Fibroblast of the aortic adventitia (primary cell): ENCODE measurements at places on chromosomes 7 and 10.
A peak's percentile ranks its signal among the peaks of the same experiment; 100 is the strongest.

GRCh38 chr7:28572321-28573058 lies 160.2 kb downstream of the CREB5 start:
- no peak for DNase-seq

- no peak for DNase-seq
These were observed 71.3 kb upstream of the VWC2 start for GRCh38 chr7:49702099-49702498.

- peak; percentile 49 for DNase-seq
These were observed 12.4 kb downstream of the CALY start for GRCh38 chr10:133324198-133324792.

DNA sequence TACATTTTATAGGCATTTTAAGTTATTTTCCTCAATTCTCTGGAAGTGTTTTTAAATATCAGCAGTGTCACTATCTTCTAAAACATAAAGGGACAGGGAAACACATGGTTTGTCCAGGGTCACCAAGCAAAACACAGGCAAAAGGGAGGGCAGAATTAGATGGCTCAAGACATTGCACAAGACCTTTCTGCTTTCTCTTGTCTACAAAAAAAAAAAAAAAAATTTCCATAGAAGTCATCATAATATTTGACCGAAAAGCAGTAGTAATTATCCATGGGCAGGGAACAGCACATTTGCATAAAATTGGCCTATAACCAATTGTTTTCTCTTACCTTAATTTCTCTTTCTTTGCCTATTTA lies 703.1 kb upstream of the FZD8 start:
- DNase-seq: no peak

- DNase-seq: peak; percentile 79
These were observed 38.6 kb downstream of the MAGI2 start for GRCh38 chr7:79414910-79415309.

DNA sequence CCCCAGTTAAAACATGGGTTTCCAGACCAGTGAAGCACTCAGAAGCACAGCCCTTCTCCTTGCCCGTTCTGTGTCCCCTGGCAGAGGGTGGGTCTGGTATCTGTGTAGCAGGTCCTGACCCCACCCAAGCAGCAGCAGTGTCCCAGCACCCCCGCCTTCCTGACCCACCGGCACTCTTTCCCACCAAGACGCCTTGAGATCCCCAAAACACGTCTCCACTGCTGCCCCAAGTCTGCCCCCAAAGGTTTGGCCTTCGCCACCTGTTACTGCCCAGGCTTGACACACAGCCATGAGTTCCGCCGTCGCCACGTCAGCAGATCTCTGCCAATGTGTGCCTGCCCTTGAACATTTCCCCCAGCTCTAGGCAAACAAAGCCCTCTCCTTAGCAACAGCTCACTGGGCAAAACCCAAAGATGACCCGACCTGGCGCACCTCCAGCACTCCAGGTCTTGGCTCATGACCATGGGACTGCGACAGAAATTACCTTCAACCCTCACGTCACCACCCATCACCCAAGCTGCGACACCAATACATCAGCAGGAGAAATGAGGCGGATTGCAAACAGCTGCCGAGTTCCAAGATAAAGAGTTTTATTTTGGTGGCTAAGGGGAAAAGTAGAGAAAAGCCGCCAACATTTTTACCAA lies 75.6 kb downstream of the CTBP2 start:
- DNase-seq: peak; percentile 55

- no peak for DNase-seq
These were observed 38.8 kb downstream of the SLC29A3 start for GRCh38 chr10:71357792-71358265.

- peak; percentile 19 for DNase-seq
These were observed 295.9 kb downstream of the TNS3 start for GRCh38 chr7:47285860-47286491.

DNA sequence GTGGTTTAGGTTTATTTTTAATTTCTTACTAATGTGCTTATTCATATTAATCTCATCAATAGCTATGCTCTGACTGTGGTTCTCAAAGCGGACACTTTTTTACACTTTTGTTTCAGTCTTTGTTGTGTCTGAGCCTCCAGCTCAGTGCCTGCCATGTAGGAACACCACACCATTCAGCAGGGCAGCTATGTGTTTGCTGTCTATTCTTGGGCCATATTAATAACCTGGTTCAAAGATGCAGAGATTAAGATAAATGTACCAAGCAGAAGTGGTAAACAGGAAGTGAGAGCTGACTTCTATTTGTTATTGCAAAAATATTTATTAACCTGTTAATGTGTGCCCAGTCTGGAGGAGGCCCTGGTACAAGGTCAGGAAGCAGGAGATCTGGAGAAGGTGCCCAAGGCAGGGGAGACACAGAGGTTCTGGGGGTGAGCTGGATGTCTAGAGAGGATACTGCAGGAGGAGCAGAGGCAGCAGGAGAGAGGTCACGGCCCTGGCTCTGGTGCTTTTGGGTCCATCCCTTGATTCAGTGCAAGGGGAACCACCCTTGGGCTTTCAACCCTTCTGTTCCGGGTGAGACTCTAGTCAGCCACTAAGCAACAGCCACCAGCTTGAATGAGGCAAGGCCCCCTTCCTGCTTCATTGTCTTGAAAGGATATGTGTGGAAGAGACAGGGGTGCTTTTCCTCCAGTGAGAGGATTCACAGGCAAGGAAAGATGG lies 1.9 kb downstream of the TBXAS1 start:
- DNase-seq: no peak

GRCh38 chr7:129434675-129435318 lies 565 bp downstream of the STRIP2 start:
- DNase-seq: peak; percentile 14

GRCh38 chr10:101233863-101234262 lies 4.6 kb upstream of the LBX1 start:
- no peak for DNase-seq

DNA sequence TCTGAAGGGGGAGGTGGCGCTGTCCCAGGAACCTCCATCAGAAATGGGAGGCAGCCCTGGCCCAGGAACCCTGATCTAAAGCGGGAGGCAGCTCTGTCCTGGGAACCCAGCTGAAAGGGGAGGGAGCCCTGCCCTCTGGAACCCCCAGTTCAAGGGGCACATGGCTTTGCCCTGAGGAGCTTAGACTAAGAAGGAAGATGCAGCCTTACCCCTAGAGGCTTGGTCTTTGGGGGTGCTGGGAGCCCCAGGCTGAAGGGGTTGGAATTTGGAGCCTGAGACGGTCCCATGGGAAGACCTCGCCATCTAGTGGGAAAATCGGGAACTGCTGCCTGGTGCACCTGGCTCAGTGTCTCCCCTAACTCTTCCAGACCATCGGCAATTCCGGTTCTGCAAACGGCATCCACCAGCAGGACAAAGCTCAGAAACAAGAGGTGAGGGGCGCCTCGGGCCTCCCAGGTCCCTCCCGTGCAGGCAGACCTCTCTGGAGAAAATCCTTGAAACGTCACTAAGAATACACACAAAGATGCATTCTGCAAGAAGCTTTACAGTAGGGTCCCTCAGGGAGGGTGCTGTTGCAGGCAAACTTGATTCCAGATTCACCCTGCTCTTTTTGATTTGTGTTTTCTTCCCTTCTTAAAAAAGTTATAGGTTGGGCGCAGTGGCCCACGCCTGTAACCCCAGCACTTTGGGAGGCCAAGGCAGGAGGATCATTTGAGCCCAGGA lies 52.4 kb upstream of the GTF2IRD1 start:
- peak; percentile 62 for DNase-seq

DNA sequence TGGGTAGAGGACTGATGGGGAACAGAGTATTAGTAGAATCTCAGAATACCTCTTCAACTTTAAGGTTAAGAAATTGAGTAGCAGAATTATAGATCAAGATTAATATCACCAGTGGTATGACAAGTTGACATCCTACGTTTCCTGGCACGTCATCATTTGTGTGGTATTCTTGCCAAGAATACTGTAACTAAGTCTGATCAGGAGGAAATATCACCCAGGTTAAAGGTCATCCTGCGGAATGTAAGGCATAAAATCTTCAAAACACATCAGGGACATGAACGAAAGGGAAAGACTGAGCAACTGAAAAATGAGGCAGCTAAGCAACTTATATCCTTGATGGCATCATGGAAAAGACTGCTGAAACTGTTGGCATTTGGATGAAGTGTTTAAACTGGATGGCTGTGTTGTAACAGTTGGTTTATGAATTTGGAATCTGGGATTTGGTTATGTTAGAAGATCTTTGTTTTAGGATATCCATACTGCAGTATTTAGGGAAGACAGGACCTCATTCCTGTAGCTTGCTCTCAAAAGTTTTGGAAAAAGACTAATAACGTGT lies 86.1 kb downstream of the TRIM24 start:
- no peak for DNase-seq

- peak; percentile 39 for DNase-seq
These were observed 6.4 kb downstream of the CDCA7L start for GRCh38 chr7:21939136-21939857.

GRCh38 chr7:30479202-30480120 lies 877 bp upstream of the NOD1 start:
- peak; percentile 58 for DNase-seq

GRCh38 chr10:7533657-7534479 lies 123.0 kb upstream of the SFMBT2 start:
- no peak for DNase-seq

- DNase-seq: no peak
These were observed 162.2 kb upstream of the BMPER start for GRCh38 chr7:33742999-33743587.

GRCh38 chr7:135799881-135800280 lies 51.3 kb upstream of the FAM180A start:
- no peak for DNase-seq

- DNase-seq: no peak
These were observed 216.7 kb upstream of the RNF32 start for GRCh38 chr7:156423876-156424275.

DNA sequence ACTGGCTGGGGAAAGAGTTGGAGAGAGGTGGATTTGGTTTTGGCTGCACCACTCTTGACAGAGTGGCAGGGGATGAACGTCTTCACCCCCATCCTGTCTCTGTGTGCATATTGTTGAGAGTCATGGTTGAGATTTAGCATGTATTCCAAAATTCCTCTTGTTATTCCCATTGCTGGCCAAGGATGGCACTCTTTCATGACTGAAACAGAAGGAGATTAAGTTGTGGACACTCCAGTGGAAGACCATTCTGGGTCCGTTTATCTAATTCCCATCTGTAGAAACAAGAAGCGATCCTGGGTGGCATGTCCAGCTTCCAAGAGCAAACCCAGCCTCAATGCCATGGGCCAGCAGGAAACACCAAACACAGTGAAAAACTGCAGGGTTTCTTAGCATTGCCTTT lies 469.0 kb upstream of the IGFBP3 start:
- no peak for DNase-seq

- no peak for DNase-seq
These were observed 1.0 kb downstream of the NT5C2 start for GRCh38 chr10:103192089-103192450.

DNA sequence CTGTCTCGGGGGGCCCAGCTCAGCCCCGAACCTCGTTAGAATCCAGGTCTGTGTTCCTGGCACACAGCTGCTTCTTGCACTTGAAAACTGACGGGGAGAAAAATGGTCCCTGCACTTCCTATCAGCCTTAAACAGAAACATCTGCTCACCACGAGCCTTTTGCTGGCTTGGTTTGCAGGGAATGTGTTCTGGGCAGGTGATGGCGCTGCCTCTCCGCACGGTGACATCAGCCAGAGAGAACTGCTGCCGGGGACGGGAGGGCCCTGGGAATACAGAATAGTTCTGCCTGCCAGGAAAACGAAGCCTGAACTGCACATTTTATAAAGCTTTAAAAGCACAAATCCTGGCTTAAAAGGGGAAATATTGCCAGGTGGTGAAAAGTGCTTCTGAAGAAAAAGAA lies 622.5 kb downstream of the TYW1 start:
- DNase-seq: no peak

DNA sequence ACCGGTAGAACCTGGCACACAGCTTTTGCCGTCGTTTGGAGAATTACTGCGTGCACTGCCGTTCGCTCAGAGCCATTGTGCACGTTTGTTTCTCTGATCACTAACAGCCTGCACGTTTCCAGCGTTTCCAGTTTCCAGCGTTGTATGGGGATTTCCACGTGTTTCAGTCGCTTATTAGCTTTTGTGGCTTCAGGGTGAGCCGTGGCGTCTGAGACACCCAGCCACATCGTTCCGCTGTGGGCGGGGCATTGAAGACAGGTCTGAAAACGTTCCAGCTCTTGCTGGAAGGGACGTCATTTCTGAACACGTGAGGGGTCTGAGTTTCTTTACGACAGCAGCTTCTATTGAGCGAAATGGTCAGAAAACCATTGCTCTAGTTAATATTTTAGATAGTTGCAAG lies 164.8 kb downstream of the DNAJB6 start:
- DNase-seq: no peak

DNA sequence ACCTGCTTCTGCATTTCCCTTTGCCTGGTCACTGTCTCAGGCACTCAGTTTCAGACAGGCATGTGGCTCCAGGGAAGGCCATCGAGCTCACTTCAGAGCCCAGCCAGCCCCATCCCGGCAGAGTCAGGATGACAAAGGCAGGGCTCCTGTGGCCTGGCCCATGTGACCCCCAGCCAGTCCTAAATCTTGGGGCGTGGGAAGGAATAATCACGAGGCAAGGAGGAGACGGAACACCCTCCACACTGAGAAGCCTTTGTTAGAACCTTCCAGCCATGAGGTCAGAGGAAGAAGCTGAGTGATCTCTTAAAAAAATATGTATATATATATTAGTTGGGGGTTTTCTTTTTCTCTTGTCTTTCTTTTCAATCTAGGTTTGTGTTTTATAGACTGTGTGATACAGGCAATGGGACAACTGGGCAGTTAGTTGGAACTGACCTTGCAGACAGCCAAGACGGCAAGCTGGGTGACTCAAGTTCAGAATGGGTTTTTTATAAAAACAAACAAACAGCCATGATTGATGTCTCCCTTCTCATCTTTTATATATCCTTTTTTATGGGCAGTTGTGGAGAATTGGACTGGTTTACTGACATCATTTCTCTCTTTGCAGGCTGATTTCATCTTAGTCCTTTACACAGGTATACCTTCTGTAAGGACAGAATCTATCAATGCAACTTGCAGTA lies 60.8 kb downstream of the CHN2 start:
- no peak for DNase-seq

DNA sequence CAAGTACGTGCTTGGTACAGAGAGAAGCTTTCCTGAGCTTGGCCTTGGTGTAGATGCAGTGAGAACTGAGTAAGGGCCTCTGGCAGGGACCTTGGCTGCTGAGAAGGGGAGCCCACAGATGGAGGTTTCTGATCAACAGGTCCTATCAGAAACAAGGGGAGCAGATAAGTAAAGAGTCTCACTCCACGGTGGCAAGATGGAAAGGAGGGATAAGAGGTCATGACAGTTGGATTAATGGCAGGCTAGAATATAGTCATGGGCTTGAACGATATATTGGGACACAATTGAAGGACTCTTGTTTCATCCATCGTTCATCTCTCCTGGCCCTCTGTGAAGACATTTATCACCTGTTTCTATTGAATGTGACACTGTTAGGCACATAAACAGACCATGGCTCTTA lies 41.5 kb downstream of the MET start:
- no peak for DNase-seq

- peak; percentile 62 for DNase-seq
These were observed 4.1 kb upstream of the TAS2R5 start for GRCh38 chr7:141785706-141786552.

GRCh38 chr7:45443263-45443662 lies 130.9 kb upstream of the ADCY1 start:
- DNase-seq: no peak
